Left hindlimb (tissue), 1 donor: ENCODE measurements at places on chromosomes 2 and 18.

DNA sequence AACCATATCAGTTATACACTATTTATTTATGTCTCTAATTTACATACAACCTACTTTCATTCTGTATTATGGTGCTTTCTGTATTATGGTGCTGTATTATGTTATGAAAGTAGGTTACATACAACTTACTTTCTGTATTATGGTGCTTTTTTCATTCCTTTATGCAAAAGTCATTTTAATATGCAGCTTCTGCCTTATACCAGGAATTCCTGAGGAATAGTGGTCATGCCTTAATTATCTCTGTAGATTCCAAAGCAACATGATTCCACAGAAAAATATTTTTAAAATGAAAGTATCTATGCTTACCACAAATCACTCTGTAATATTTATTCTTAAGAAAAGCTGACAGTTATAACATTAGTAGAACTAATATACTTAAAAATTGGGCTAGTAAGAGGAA, 922.0 kb upstream of the NRXN1 start:
- no peak for DNase-seq

- DNase-seq = no peak
Measured at GRCh38 chr18:58640891-58641610, 12.2 kb upstream of the ALPK2 start.

DNA sequence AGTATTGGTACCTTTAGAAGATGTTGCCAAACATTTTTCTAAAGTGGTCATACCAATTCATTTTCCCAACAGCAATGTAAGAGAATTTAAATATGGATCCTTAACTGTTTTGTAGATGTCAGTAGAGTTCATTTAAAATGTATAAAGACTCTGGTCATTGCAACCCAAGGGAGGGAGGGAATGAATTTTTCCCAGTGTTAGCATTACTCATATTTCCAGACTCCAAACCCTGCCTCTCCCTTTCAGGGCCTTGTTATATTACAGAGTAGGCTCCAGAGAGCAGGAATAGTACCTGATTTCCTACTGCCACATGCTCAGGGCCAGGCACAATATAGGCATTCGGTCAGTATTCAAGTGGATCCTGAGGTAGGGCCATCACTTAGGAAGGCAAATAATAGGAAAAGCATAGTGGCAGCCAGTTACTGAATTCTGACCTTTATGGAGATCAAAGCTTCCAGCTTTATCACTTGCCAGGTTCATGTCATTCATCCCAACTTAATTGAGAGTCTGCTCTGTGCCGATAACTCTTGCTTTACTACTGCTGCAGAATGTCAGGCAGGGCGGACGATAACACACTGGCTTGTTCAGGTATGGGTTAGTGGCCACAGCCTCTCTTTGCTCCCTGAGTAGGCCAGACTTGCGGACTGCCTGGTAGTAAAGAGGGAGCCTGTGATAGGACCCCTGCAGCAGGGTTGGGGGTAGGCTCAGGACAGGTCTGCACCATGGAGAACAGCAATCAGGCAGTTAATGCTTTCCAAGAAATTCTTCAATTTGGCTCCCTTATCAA, 75.3 kb downstream of the OSBPL6 start:
- DNase-seq = no peak

DNA sequence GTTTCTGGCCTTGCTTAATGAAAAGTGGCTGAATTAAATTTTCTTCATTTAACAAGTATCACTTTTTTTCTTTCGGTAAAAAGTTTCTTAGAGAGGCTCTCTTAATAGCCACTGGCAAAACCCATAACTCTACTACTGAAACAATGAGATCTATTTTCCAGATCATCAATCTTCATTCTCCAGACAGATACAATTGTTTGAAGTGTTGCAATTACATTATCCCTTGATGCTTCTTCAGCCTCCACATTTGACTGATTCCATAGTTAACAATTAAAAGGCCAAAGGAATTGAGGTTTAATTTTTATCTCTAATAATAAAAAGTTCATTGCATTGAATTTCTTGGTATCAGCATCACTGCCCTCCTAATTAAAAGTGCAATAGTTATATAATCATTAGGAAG, 176.3 kb downstream of the ZNF385B start:
- DNase-seq = no peak

- no peak for DNase-seq
Measured at GRCh38 chr2:190538201-190538600, 3.7 kb upstream of the NEMP2 start.

- DNase-seq = no peak
Measured at GRCh38 chr2:140604096-140604495, 1526.7 kb downstream of the LRP1B start.

DNA sequence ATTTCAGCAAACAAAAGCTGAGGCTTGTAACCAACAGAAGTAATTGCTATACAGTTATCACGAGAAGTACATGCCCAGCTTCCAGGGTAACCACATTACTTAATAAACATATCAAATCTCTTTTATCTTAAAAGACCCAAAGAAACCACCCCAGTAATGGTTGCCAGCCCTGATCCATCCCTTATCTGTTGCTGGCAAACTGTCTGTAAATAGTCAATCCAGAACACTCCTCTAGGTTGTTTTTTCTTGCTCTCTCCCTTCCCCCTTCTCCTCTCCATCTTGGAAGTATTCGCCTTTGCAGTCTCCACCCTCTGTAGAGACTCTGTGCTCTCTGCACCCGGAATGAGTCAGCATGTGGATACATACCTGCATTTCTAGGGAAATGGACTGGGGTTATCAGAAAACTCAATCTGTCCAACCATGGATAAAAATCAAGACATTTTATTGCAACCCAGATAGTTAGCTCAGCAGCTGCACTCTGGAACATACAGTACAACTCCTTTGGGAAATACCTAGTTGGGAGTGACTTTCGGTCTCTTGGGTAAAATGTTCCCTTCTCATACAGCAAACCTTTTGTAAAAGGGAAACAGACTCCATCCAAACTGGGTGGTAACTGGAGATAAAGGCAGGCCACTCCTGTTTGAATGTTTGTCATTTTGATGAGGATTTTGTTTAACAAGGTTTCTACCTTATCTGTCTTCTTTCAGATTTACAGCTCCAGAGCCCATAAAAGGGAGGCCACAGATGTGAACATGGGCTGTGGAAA, 123.5 kb upstream of the FOSL2 start:
- DNase-seq = no peak

- DNase-seq = no peak
Measured at GRCh38 chr2:64567473-64567872, 43.3 kb downstream of the AFTPH start.

DNA sequence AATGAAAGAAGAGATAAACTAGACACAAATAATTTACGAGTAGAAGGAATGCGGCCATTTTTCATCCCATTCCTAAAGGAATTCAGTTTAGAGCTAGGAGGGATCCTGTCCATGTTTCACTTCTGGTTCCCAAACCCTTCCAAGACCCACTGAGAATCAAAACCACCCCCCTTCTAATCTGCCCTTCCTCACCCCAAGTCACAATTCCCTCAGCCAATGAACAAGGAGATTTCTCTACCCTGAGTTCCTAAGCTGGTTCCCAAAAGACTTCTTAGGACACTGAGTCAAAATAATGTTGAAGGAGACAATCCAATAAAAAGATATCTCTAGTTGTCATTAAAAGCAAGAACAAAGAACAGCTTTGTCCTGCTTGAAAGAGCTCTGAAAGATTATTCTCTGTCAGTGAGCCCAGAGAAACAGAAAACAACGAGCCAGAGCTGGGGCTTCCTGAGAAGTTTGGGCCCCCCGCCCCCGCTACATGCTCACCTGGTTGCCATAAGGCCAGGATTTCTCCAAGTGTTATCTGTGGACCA, 45.7 kb downstream of the STK39 start:
- DNase-seq = no peak

DNA sequence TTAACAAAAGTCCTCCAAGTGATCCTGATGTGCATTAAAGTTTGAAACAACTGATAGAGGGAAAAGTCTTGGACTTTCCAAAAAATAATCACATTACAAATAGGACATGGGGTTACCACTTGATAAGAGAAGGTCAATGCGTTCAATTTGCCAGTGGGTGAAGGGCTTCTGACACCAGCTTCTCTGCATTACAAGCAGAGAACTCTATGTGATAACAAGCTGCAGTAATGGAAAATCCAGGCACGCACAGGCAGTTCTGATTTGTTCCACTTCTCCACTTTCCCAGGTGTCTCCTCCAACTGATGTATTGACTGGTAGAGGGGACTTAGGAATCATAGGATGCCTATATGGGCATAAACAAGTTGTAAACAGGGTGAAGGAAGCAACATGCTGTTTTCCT, 234.0 kb upstream of the MGAT5 start:
- DNase-seq = no peak

- no peak for DNase-seq
Measured at GRCh38 chr2:149446748-149447147, 116.4 kb downstream of the LYPD6 start.

- DNase-seq = no peak
Measured at GRCh38 chr2:14304326-14304725, 328.2 kb upstream of the LRATD1 start.

GRCh38 chr2:106160786-106161261, 33.3 kb downstream of the UXS1 start:
- no peak for DNase-seq

DNA sequence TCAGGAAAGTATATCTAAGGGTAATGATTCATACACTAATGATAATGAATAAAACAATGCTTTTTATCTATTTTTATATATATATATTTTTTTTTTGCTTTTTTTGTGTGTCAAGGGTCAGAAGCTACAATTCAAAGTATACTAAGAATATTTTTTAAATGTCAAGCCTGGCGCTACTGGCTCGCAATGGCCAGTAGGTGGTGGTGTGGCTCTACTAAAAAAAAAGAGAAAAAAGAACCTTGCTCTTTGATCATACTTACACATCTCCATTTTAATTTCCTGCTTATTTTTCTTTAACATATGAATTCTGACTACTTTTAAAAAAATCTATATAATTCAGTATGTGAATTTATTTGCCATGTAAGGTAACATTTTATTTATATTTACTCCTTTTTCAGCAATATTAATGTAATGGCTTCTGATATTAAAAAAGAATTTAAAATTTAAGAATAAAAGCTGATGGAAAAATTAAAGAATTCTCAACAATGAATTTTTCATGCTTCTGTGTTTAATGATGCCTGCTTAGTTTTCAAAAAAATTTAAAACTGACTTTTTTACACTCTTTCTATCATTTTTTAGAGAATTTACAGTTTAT, 232.9 kb downstream of the GULP1 start:
- no peak for DNase-seq

DNA sequence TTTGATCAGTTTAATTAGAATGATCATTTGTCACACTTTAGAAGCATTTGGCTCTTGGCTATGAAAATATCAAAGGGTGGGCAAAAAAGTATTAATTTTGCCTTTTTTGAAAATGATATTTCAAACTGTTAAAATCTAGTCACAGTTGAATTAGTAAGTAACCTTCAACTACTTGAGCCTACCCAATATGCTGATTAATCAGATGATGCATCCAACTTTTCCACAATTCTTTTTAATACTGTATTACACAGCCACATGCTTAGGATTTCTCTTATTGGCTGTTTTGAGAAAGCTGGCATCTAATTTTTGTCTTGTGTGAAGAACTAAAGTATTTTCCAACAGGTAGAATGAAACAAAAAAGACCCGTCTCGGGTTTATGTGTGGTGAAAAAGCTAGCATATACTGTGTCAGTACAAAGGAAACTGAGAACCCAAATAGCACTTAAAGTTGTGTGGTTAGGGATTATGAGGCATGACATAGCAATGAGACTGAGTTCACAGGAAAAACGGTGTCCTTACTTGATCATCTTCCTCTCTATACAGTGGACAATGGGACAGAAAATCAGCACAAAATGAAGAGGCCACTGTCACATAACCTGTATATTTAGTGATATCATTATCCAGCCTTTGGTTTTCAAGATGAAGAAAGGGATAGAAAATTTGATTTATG, 11.7 kb downstream of the OSBPL6 start:
- no peak for DNase-seq

DNA sequence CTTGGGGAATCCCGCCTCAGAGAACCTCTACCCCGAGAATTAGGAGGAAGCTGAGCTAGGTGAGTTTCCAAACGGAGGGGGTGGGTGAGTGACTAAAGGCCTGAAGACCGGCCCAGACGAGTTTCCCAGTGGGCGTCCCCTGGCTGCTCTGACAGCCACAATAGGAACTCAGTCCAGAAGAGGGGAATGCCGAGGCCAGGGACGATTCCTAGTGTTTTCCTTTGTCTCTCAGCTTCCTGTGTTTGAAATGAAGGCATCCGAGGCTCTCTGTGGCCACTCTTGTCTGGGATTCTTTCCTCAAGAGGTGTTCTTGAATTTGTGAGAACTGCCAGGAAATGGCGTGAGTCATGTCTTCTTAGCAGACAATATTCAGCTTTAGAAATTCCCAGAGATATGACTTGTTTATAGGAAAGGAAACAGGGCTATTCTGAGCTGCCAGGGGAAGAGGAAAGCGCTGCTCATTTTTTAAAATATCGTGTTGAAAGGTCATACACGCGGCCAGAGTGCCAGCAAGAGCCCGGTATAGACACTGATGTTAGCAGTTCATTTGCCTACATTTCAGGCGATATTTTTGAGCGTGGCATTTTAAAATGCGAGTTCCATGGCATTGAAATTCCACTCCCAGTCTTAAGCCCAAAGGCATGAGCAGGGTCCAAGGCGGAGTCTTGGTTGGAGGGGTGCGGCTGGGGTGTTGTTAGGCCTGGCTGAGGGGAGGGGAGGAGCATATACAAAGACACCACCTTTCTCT, 169.1 kb upstream of the KLF7 start:
- peak; percentile 77 for DNase-seq

DNA sequence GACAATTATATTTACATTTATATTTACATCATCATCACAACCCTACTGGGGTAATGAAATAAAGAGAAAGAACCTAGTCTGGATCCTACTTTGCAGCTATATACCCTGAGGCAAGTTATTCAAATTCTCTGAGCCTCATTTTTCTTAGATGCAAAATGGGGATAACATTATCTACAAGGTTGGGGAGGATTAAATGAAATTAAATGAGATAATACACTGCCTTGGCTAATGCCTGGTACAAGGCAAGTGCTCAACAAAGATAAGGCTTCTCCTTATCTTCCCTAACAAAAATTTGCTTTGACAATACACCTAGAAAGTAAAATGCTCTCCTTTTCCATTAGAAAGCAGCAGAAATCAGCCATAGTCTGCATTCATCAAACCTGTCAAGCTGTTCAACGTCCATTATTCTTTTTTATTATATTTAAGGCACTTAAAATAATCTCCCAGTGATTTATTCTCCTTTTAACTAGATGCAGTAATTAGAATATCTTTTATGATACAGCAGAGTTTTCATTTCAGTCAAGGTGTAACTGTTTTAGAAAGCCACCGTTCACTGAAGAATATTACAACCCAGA, 44.8 kb downstream of the TCF4 start:
- no peak for DNase-seq

- DNase-seq = no peak
Measured at GRCh38 chr18:34929336-34929780, 111.9 kb upstream of the MAPRE2 start.

GRCh38 chr2:95020275-95021022, 5.1 kb upstream of the MAL start:
- DNase-seq = no peak
